Posterior vena cava (tissue), 2 donors: ENCODE measurements at places on chromosomes 7 and 10.

DNA sequence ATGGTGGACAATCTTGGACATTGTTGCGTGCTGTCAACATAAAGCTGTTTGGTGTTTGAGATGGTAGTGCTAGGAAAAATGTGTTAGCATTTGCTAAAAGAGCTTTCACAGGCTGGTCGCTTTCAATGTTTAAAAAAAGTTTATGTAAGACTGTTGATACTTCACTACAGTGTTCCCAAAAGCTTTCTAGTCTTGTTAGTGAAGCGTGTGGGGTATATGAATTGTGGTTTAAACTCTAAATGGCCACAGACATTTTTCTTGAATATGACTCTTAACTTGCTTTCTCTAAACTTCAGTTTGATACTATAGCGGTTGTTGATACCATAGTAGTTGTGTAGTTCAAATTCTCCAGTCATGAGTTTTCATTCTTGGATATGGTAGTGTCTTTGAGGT, 44.9 kb downstream of the MCU start:
- no peak for DNase-seq

- no peak for DNase-seq
These were observed 8.4 kb upstream of the LYZL2 start for GRCh38 chr10:30637881-30638467.

GRCh38 chr7:24580283-24580946, 7.2 kb downstream of the PALS2 start:
- DNase-seq = no peak

DNA sequence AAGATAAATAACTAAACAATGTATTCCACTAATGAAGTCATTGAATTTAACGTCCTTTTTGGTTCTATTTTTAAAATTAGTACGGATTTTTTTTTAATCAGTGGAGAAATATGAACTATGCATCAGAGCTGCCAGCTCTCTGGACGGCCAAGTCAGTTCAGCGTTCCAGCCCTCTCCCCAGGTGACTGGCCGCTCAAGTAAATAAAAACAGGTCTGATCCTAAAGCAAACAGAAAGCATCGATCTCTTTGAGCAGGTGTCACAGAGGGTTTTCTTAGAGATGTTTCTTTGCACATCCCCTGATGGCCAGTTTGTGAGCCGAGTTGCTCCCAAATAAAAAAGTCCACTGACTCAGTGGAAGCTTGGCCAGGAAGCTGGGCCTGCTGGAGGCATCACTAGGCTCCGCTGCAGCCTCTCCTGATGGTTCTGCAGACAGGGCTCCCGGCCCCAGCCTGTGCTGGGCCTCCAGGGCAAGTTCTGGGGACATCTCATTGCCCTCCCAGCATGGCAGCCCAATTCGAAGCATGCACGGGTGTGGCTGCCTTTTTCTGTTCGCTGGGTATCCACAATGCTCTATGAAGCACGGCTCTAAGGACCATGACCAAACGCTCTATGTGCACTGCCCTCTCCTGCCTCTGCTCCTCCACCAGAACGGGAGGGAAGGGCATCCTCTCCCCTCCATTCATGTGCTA, 74.7 kb upstream of the PPP2R2D start:
- DNase-seq = no peak
